ENCODE measurements at places on chromosomes 7 and 10. TPM values are rescaled to one million over a fixed set of nuclear protein-coding genes. Genes with fewer than 3 reads are reported as not detected.

Gene LRRD1
- 0.13 TPM for polyA plus RNA-seq

Gene ZNF804B
- 0.12 TPM for polyA plus RNA-seq

Gene AGR2
- 128 TPM for polyA plus RNA-seq

Gene NPM3
- polyA plus RNA-seq: 14.9 TPM

GRCh38 chr10:131784363-131785120 is 116.3 kb upstream of the PPP2R2D start:
- DNase-seq: no peak

GRCh38 chr10:57593983-57594573 is 673.6 kb downstream of the IPMK start:
- no peak for DNase-seq

DNA sequence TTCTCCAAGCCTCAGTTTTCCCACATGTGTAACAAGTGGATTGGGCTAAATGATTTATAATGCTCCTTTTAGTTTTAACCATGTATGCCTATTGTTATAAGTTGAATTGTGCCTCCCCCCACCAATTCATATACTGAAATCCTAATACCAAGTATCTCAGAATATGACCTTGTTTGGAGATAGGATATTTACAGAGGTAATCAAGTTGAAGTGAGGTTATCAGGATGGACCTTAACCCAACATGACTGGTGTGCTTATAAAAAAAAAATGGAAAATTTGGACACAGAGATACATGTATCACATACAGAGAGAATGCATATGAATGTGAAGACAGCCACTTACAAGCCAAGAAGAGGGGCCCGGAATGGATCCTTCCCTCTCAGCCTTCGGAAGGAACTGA is 117.9 kb upstream of the HABP2 start:
- no peak for DNase-seq

Gene PTPN12
- polyA plus RNA-seq: 15.9 TPM

DNA sequence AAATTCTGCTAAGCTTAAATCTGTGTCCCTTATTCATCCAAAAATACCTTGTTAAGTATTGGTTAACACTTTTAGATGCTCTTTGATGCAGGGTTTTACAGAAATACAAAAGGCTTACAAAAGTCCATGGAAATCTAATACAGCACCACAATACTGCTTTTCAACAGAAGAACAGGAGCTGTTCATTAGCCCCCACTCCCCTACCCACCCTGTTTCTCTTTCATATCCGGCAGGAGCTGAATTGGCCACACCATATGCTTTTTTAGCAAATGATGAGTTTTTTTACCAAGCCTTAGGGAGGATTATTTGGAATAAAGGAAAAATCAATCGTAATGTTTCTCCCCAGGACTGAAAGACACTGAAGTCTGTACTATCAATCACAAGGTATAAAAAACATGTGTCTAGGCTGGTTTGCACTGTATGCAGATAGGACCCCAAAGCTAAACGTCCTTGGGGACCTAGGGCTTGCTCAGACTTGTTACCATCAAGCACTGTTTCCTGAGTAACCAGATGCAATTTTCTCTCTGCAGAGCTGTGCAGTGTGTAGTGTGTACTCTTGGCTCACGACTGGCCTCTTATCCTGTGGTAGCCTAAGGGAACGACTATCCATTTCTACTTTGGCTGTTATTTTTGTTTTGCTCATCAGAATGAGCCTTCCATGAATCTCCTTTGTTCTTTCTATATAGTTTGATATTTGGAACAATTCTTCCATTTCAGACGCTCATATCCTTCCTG is 143.3 kb upstream of the LRGUK start:
- DNase-seq: no peak

DNA sequence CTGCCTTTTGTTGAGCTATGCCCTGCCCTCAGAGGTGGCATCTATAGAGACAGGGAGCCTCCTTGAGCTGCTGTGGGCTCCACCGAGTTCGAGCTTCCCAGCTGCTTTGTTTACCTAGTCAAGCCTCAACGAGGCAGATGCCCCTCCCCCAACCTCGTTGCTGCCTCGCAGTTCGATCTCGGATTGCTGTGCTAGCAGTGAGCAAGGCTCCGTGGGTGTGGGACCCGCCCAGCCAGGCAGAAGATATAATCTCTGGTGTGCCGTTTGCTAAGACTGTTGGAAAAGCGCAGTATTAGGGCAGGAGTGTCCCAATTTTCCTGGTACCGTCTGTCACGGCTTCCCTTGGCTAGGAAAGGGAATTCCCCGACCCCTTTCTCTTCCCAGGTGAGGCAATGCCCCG is 88.4 kb upstream of the CDK6 start:
- DNase-seq: no peak

Gene ANKRD7
- polyA plus RNA-seq: 0.12 TPM

GRCh38 chr7:24304494-24305095 is 20.6 kb downstream of the NPY start:
- DNase-seq: no peak

- DNase-seq: no peak
Measured at GRCh38 chr10:123522702-123523312, 143.3 kb upstream of the GPR26 start.

GRCh38 chr7:64879800-64880199 is 23.3 kb upstream of the ZNF273 start:
- no peak for DNase-seq

GRCh38 chr7:43363035-43363791 is 219.7 kb upstream of the STK17A start:
- DNase-seq: no peak

Gene PIP
- not detected for polyA plus RNA-seq

- DNase-seq: no peak
Measured at GRCh38 chr10:126250527-126251310, 137.6 kb downstream of the ADAM12 start.

- no peak for DNase-seq
Measured at GRCh38 chr7:108226816-108227299, 96.7 kb upstream of the LAMB4 start.

Gene MICALL2
- 442 TPM for polyA plus RNA-seq

- DNase-seq: no peak
Measured at GRCh38 chr7:36366005-36366717, 23.5 kb upstream of the ANLN start.

Gene WIPF3
- polyA plus RNA-seq: 1.8 TPM

Gene SBDS
- polyA plus RNA-seq: 309 TPM

Gene MYL10
- not detected for polyA plus RNA-seq

Gene GTPBP10
- polyA plus RNA-seq: 5.4 TPM

GRCh38 chr7:96250776-96251361 is 71.0 kb downstream of the SLC25A13 start:
- DNase-seq: peak; percentile 7

DNA sequence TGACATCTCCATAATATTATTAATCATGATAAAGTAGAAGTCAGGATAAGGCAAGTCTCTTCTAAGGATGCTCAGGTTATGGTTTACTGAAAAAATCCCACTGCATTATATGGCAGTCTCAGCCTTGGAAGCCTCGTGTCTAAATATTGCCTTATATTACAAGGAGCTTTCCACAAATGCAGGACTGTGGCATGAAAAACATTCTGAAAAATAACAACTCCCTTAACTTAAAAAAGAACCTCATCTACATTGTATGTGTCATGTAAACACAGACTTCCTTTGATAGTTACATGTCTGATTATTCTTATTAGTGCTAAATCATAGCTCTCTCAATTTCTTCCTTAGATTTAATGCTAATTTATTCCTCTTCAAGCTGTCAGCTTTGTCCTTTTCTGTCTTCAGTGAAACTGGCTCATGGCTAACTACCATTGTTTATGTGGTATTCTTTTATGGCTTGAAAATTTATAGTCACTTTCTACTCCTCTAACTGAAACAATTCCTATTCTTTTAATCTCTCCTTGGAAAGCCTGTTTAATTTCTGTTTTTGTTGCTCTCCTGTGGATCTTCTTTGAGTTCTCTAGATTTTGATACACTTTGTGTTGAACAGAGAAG is 156.1 kb downstream of the KIF20B start:
- no peak for DNase-seq

DNA sequence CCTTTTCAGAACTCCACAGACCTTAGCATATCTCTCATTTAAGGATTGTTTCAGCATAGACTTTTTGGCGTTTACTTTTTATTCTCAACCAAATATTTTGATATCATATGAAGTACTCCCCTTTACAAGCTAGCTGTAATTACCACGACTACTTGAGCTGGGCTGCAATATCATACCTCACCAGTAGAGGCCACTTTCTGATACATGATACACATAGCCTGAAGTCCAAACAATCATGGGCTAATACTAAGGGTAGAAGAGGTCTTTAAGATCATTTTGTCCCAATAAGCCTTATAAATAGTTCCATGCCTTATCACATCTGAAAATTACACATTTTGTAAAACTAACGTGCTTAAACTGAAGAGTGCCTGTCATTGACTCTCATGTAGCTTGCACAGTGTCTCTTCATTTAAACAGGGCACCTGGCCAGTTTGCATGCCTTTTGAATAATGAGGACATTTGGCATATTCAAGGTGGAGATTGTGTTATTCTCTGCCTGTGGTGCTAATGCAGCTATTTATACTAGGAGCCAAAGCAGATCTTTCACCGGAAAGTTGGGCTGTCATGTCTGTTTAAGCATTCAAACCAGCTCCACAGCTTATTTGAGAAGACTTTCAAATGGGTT is 403.7 kb upstream of the ZMIZ1 start:
- no peak for DNase-seq

DNA sequence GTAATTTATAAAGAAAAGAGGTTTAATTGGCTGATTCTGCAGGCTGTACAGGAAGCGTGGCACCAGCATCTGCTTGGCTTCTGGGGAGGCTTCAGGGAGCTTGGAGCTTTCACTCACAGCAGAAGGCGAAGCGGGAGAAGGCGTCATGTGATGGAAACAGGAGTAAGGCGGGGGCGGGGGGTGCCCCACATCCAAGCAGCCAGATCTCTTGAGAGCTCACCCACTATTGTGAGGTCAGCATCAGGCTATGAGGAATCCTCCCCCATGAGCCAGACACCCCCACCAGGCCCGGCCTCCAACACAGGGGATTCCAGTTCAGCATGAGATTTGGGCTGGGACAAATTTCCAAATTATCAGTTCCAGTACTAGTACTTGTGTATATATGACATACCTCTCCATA is 46.2 kb downstream of the WDR37 start:
- DNase-seq: no peak

Gene ACHE
- 11.0 TPM for polyA plus RNA-seq

DNA sequence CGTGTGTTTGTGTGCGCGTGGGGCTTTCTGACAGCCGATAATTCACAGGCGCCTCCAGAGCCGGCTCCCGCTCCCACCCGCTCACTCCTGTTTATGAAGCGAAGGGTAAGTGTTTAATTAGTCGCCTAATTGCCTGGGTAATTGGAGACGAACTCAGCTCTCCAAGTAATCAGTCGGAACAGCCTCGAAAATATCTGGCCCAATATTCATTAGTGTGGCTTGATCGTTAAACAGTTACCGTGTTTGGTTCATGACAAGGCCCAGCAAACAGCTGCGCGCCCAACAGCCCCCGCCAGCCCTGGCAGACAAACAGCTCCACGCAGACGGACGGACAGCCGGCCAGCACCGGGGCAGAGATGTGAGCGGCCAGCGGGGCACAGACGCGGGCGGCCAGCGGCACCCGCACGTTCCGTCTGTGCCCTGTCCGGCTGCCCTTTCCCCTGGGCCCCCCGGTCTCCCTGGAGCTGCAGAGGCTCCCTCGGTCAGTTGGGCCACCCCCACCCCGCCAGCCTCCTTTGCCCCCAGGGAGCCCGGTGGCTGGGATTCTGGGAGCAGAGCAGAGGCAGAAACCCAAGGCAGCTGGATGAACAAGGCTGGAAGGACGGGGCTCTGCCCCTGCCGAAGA is 98.2 kb downstream of the UNCX start:
- no peak for DNase-seq

GRCh38 chr7:71486856-71487628 is 355.1 kb downstream of the GALNT17 start:
- no peak for DNase-seq

DNA sequence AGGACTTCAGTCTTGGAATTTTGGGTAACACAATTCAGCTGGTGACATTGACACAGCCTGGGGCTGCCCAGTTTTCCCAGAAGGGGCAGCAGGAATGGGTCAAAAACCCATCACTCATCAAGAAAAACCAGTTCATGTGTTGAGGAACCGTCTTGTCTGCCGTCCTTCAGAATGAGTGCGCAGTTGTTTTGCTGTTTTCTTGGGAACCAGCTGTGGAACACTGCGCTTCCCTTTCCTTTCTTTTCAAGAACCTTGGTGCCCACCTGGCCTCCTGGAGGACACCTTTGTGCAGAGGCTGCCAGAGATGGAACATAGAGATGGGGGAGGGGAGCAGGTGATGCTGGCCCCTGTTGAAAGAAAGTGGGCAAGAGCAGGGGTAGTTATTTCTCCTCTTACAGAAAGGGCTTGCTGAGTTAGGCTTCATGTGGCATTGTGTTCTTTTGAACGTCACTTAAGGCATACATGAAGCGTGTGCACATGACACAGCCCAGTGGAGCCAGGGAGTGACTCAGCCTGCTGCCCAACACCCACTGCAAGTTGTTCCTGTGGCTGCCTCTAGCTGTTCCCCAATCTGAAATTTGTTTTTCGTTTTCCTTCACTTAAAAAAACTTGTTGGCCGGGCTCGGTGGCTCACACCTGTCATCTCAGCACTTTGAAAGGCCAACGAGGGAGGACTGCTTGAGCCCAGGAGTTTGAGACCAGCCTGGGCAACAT is 87.4 kb upstream of the TNS3 start:
- peak; percentile 38 for DNase-seq

GRCh38 chr7:1940402-1940786 is 270.3 kb downstream of the ELFN1 start:
- peak; percentile 58 for DNase-seq

Gene OR2A12
- polyA plus RNA-seq: not detected

DNA sequence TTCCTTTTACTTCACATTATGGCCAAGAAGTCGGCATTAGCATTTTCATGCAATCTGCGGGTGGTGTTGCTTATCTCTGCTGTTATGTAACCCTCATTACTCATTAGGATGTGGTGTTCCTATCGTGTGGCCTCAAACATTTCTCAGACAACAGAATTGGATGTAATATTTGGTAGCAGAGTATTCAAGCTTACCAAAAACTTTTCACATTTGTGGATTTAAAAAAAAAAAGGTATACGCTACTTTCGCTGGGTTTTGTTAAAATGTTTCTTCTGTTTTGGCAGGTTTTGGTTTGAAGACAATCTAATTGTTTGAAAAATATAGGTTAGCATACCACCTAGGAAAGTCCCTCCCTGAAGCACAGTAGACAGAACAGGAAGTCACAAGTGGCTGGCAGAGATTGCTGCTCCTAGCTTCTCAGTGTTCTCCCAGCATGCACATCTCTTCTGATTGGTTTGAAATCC is 128.8 kb downstream of the GATA3 start:
- DNase-seq: no peak

Data from small intestine (tissue), 16 donors.